ENCODE measurements at places on chromosomes 2 and 18. TPM values are rescaled to one million over a fixed set of nuclear protein-coding genes. Genes with fewer than 3 reads are reported as not detected.
A peak's percentile ranks its signal among the peaks of the same experiment; 100 is the strongest.

- DNase-seq: no peak
Observed at GRCh38 chr2:160005908-160006307, 56.5 kb downstream of the PLA2R1 start.

DNA sequence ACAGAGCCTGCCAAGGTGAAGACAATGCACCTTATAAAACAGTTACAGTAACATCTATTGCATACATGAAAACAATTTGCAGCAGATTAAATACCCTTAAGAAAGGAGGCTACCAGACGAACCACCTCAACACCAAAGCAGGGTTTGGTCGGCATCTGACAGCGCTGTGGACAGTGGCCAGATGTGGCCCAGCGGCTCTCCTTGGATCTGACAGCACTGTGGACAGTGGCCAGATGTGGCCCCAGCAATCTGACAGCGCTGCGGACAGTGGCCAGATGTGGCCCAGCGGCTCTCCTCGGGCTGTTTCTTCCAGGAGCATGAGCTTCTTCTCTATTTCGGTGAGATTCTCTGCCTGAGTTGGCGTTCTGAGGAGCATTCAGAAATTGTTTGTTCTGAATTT, 211.6 kb downstream of the ANKRD30B start:
- DNase-seq: no peak

GRCh38 chr2:138018866-138019688, 54.8 kb downstream of the HNMT start:
- no peak for DNase-seq

DNA sequence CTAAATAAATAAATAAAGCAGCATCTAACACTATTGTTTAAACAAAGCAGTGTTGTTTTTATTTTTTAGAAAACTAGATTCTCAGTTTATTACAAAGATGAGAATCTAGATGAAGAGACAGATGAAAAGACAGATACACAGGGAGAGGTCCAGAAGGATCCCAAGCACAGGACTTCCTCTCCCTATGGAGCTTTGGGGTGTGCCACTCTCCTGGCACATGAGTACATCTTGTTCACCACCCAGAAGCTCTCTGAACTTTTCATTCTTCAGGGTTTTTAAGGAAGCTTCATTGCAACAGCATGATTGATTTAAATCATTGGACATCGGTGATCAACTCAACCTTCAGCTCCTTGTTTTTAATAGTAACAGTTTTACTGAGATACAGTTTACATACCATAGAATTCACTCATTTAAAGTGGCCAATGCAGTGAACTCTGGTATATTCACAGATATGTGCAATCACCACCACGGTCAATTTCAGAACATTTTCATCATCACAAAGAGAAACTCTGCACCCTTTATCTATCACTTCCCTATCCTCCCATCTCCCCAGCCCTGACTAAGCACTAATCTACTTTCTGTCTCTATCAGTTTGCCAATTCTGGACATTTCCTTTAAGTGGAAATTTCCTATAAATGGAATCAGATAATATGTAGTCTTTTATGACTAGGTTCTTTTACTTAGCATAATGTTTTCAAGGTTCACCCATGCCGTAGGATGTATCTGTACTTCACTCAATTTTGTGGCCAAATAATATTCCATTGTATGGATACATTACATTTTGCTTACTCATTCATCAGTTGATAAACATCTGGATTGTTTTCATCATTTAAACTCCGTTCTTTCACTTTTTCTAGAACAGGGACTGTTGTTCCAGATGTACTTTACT, 62.3 kb upstream of the ZFP36L2 start:
- no peak for DNase-seq

DNA sequence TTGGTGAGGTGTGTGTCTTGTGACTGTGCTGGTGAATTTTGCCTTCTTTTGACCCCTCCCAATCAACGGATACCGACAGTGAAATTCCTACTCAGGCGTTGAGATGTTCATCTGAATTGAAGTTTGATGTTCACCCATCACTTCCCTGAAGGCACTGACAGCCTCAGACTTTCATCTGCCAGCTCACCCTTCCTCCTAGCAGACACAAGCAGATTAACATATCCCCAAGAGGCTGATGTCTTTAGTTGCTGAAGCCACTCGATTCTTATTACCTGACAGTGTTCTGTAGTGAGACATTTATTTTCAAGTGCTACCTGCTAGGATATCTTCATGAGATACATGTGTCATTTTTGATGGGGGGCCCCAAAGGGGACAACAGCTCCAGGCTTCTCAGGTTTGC, 1330.1 kb upstream of the PIK3C3 start:
- no peak for DNase-seq

GRCh38 chr18:40613721-40614120, 1341.3 kb upstream of the PIK3C3 start:
- no peak for DNase-seq

- no peak for DNase-seq
Observed at GRCh38 chr18:62384610-62385097, 59.5 kb downstream of the TNFRSF11A start.

GRCh38 chr18:44973282-44973681, 292.6 kb downstream of the SETBP1 start:
- no peak for DNase-seq

DNA sequence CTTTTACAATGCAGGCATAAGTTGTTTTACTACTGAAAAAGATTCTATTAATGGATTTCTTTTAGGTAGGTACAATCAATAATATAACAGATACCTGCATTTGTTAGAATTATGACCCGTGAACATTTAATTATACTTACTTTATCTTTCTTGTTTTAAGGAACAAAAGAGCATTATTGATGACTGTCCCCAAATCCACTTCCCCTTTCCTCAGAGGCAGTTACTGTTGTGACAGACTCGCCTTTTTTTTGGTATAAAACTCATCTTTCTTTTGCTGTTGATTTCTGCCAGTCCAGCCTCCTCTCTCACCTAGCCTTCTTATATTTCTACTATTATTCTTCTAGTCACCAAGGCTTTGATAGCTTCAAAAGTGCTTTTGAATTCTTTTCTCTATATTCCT, 12.1 kb downstream of the ACTR3 start:
- no peak for DNase-seq

GRCh38 chr2:85425588-85425987, 7.1 kb downstream of the SH2D6 start:
- DNase-seq: no peak

DNA sequence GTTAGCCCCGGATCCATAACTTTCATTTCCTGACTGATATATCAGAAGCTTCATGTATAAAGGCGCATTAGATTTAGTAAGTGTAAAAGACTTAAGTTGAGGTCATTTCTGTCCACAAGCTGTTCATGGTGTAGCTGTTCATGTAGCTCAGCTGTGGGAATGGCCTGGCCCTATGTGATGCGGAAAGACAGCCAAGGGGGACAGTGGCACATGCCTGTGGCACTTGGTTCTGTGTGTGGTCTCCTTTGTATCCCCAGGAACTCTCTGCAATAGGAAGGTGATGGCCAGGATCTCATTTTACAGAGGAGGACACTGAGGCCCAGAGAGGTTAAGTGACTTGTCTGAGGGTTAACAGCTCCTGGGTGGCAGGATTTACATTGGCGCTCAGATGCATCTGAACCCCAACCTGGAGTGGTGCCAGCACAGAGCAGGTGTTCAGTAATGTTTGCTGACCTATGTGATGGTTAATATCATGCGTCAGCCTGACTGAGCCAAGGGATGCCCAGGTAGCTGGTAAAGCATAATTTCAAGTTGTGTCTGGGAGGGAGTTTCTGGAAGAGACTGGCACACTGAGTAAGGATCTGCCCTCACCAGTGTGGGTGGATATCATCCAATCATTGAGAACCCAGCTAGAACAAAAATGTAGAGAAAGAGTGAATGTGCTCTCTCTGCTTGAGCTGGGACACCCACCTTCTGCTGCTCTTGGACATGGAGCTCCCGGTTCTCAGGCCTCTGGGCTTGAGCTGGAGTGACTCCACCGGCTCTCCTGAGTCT, 25.4 kb downstream of the HPCAL1 start:
- no peak for DNase-seq

- DNase-seq: no peak
Observed at GRCh38 chr2:218281449-218281848, 10.9 kb downstream of the TMBIM1 start.

GRCh38 chr18:31723990-31724711, 36.5 kb downstream of the SLC25A52 start:
- DNase-seq: no peak

GRCh38 chr18:6427286-6427685, 12.6 kb upstream of the L3MBTL4 start:
- no peak for DNase-seq

- DNase-seq: peak; percentile 49
Observed at GRCh38 chr2:20992201-20992711, 51.6 kb downstream of the APOB start.

- DNase-seq: no peak
Observed at GRCh38 chr2:37615804-37616676, 55.4 kb downstream of the CDC42EP3 start.

Gene CYP27C1
- 13.8 TPM for polyA plus RNA-seq

Gene CHN1
- polyA plus RNA-seq: 34.7 TPM

Gene STPG4
- 0.12 TPM for polyA plus RNA-seq
